ENCODE measurements at places on chromosomes 3 and 15.
A peak's percentile ranks its signal among the peaks of the same experiment; 100 is the strongest.

GRCh38 chr15:63915209-63915872, 81.6 kb upstream of the HERC1 start:
- DNase-seq: peak; percentile 32

DNA sequence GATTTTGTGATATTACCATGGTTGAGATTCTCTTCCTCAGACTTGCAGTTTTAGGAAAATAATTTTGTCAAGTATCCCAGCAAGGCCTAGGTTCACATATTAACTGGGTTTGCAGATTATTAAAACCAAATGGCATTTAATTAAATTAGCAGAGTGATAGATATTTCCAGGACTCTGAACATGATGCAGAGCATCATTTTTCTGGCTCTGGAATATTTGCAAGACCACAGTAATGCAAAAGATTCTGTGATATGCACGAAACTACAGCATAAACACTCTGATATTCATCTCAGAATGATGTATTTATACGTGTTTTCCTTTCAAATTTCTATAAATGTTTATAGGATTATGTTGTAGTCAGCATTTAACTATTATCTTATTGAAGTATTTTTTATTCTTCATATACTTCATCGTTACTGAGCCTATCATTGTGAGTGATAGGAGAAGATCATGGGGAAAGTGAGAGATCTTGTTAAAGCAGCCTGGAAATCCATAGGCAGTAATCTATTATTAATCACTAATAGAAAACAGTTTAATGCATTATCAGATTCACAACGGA, 1245.6 kb downstream of the OTOL1 start:
- no peak for DNase-seq

- no peak for DNase-seq
Measured at GRCh38 chr3:192128922-192129321, 598.4 kb downstream of the FGF12 start.

- DNase-seq: no peak
Measured at GRCh38 chr3:34284959-34285826, 486.8 kb downstream of the PDCD6IP start.

DNA sequence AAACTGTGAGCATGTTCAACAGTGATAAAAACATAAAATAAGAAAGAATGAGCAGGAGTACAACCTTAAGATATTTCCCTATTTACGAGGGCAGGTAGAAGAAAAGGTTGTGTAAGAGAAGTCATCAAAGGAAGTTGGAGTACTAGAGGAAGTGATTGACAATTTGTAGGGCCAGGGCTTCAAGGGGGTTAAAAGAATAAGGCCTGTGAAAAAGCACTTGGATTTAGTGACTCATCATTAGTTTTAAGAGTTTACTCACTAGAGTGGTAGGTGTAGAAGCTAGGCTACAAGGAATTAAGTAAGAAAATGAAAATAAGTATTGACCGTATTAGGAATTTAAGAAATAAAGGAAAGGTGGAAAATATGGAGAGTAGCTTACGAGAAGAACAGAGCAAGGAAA, 23.6 kb downstream of the KCNMB3 start:
- no peak for DNase-seq

GRCh38 chr3:170055209-170055608, 17.4 kb downstream of the GPR160 start:
- peak; percentile 21 for DNase-seq

DNA sequence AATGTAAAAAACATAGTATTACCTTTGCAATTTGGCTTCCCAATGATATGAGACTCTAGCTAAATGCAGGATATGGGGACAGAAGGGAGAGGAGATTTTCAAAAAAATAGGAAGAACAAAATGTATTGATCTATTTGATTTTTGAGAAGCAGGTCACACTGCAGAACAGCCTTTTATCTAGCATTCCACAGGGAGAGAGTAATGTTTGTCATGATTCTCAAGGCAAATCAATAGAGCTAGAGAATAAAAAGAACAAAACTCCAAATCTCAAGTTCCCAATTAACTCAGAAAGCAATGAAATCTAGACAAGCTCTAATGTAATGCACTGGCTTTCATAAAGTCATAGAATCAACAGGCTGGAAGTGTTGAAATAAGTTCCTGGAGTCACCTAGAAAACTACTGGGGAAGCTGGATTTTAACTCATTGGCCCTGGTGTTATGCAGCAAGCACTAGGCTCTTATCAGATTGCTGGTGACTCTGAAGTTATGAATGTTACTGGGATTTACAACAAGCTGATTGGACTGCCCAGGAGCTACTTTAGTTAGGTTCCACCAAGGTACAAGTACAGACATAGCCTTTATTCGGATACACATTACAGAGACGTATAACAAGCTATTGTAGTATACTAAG, 442.8 kb downstream of the FGF12 start:
- no peak for DNase-seq

DNA sequence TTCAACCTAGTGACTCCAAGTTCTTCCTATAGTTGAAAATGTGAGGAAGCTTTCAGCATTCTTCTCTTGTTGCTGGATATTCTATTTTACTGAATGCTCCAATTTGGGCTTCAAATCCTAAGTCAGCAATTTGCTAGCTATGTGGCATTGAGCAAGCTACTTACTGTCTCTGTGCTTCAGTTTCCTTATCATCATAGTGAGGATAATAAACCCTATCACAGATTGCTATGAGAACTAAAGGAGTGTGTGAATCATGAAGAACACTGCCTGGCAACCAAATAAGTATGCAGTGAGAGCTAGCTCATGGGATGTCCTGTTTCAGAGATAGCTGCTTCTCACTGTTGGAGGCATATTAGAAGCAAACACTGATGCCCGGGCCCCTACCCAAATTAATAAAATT, 163.8 kb upstream of the CDIN1 start:
- DNase-seq: no peak

GRCh38 chr3:102081572-102082289, 232.4 kb downstream of the NFKBIZ start:
- DNase-seq: no peak

- peak; percentile 89 for DNase-seq
Measured at GRCh38 chr15:98442379-98442833, 205.9 kb upstream of the IGF1R start.

DNA sequence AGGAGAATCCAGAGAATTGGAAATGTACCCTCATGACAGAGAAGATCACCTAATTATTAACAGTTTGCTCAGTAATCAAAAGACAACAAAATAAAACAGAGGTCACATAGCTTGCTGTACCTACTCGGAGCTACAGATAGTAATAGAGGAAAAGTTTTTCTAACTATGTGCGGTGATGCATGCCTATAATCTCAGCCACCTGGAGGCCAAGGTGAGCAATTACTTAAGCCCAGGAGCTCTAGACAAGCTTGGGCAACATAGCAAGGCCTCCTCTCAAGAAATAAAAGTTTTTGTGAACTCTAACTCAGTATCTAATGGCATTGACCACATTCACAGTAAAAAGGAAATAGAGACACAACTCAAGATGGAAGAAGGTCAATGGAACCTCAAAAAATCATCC, 243.6 kb downstream of the ATP8B4 start:
- DNase-seq: no peak

DNA sequence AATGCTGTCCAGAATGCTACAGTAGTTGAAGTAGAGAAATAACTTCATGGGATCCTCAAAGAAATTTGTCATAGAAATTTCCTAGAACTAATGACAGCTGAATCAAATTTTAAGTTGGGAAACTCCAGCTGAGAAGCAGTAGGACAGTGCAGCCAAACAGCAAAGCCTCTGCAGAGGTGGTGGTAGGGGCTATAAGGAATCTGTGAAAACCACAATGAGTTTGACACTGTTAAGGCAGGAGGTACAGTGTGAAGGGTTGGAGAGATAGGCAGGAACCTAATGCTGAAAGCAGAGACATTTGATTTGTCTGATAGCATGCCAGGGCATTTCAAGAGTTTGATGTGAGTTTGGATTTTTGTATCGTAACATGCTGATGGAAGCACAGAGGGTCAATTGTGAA, 22.0 kb downstream of the ASTE1 start:
- DNase-seq: no peak

GRCh38 chr15:57580866-57581265, 10.8 kb upstream of the MYZAP start:
- DNase-seq: no peak

GRCh38 chr3:42711491-42712343, 9.1 kb upstream of the HHATL start:
- no peak for DNase-seq

GRCh38 chr3:114294940-114295480, 1.2 kb downstream of the TIGIT start:
- no peak for DNase-seq

DNA sequence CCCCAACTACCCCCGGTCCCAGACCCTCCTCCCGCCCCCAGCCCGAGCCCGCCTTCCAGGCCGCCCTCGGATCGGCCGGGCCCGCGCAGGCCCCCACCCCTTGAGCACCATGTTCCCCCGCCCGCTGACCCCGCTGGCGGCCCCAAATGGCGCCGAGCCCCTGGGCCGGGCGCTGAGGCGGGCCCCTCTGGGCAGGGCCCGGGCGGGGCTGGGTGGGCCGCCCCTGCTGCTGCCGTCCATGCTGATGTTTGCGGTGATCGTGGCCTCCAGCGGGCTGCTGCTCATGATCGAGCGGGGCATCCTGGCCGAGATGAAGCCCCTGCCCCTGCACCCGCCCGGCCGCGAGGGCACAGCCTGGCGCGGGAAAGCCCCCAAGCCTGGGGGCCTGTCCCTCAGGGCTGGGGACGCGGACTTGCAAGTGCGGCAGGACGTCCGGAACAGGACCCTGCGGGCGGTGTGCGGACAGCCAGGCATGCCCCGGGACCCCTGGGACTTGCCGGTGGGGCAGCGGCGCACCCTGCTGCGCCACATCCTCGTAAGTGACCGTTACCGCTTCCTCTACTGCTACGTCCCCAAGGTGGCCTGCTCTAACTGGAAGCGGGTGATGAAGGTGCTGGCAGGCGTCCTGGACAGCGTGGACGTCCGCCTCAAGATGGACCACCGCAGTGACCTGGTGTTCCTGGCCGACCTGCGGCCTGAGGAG, 472 bp downstream of the CHST14 start:
- DNase-seq: peak; percentile 25

GRCh38 chr3:26964836-26965235, 342.3 kb downstream of the LRRC3B start:
- no peak for DNase-seq

- DNase-seq: no peak
Measured at GRCh38 chr3:132569153-132569552, 27.9 kb upstream of the ACKR4 start.

GRCh38 chr15:68656438-68656739, 77.6 kb downstream of the CORO2B start:
- DNase-seq: no peak

DNA sequence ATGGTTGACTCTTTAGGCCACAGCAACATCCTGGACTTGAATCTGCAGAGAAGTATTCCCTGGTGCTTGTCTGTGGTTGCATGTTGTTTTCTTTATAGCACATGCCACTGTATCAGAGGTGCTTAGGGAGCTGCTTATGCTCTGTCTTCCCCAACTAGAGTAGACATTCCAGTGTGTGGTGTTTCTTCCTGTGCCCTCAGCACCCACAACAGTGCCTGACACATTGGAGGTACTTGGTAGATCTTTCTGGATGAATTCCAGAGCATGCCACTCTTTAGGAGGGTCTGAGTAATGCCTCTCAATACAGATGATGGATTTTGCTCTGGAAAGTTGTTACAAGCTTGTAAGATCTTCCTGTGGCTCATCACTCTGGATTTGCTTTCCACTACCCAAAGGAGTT, 117.6 kb downstream of the CHDH start:
- no peak for DNase-seq

GRCh38 chr3:194250098-194251002, 100.8 kb downstream of the CPN2 start:
- no peak for DNase-seq

- DNase-seq: no peak
Measured at GRCh38 chr15:78347586-78348543, 7.7 kb downstream of the CRABP1 start.

- DNase-seq: no peak
Measured at GRCh38 chr15:44219073-44219472, 24.0 kb upstream of the FRMD5 start.

DNA sequence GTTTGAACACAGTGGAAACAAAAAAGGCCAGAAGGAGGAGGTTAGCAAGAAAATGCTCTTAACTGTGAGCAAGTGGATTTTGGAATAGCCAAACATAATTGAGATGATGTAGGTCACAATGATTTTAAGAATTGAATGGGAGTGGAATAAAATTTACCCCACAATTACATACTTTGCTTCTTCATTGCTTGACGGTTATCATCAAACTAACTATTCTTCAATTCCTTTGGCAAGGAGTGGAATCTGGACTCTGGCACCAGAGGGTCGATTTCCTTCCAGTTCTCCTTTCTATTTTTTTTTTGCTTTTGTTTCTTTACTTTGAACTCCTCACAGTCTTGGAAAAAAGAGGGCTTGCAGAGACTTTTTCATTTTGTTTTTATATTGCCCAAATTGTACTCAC, 634.5 kb upstream of the TGFBR2 start:
- no peak for DNase-seq

- no peak for DNase-seq
Measured at GRCh38 chr15:38304481-38304880, 51.8 kb downstream of the SPRED1 start.

DNA sequence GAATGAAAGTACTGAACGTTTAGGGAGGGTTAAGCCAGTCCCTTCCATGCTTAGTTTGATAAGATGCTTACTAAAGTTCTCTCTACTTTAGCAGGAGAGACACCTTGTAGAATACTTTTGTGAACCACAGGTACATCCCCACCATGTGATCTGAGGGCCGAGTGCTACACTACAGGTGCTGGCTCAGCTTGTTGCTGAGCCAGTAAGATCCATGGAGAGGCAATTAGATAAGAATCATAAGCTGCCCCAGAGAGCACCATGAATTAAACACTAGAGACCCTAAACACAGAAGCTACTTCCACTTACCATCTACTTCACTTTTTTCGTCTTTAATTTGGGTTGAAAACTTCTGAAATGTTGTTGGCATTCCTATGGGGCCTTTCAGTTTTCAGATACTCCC, 70.5 kb upstream of the GOLGA8B start:
- DNase-seq: no peak

- no peak for DNase-seq
Measured at GRCh38 chr3:126464093-126464492, 11.6 kb downstream of the ZXDC start.

- no peak for DNase-seq
Measured at GRCh38 chr3:156611870-156612494, 57.1 kb upstream of the SSR3 start.

DNA sequence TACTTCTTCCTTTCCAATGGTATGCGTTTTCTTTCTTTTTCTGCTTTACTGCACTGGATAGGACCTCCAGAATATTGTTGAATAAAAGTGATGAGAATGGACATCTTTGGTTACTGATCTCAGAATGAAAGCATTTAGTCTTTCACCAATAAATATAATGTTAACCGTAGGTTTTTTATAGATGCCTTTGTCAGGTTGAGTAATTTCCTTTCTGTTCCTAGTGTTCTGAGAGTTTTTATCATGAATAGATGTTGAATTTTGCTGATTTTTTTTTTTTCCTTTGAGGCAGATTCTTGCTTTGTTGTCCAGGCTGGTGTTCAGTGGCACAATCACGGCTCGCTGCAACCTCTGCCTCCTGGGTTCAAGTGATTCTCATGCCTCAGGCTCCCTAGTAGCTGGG, 158.4 kb downstream of the KLHL25 start:
- no peak for DNase-seq

- no peak for DNase-seq
Measured at GRCh38 chr3:120163816-120164215, 69.6 kb upstream of the GSK3B start.
